Stimulated activated effector memory CD8-positive, alpha-beta T cell treated with anti-CD3 and anti-CD28 coated beads, Interleukin-12 subunit alpha, Interleukin-12 subunit beta, amount 100 ng/mL, for 72 hours (primary cell): ENCODE measurements at places on chromosomes 2 and 18.
A peak's percentile ranks its signal among the peaks of the same experiment; 100 is the strongest.

DNA sequence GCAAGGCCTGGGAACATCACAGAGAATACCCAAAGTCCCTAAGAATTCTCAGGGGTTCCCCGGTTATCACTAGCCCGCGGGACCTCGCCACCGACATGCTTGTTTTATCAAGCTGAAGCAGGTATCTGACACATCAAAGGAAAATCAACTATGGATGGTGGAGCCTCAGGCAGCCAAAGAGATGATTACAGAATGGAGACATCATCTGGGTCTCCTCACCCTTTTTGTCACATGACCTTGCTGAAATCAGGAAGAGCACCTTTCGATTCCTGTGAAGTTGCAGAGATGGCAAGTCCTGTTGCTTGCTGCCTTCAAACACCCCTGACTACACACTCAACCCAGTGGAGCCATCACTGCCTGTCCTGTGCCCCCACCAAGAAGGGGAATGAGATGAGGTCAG, 19.2 kb upstream of the CAB39 start:
- DNase-seq: no peak

- DNase-seq: no peak
Observed at GRCh38 chr2:222753251-222753824, 81.9 kb downstream of the MOGAT1 start.

DNA sequence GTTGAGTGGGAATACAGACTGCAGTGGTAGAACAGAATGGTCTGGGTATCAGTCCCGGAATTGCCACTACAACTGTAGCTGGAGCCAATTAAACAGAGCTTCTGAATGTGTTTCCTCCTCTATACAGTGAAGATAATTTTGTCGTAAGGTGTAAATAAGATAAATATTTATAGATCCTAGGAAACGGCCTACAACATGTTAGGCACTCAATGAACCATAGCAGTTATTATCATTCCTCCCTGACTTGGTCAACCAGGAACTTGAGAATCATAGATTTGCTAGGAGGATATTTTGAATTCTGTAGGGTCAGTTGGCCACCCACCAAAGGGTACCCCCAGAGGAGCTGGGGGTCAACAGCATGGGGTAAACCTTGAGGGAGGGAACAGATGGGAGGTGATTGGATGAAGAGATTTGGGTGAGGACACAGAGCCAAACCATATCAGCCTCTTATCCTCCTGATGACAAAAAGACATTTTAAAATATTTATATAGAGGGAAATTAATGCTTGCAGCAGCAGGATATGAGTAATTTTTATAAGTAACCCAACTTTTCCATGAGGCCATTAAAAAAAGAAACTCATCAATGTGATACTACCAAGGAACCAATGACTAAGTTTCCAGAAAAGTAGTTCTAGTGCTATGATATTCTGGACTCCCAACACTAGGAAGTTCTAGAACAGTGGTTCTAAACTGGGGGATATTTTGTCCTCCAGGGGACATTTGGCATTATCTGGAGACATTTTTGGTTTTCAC, 4.0 kb downstream of the DHRS9 start:
- no peak for DNase-seq

DNA sequence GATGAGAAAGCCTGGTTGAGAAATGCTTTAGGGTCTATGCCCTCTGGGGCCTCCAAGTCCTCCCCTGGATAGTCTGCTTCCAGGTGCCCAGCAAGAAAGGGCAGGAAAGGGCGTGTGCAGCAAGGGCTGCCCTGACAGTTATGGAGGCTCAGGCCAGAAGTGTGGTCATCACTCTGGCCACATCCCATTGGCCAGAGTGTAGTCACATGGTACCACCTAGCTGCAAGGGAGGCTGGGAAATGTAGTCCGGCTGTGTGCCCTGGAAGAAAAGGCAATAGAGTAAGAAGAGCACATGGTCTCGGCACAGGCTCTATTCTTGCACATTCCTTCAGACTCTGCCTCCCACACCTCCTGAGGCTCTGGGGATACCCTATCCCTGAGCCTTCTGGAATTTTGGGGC, 35.7 kb downstream of the ODC1 start:
- DNase-seq: peak; percentile 71
